ENCODE measurements at places on chromosomes 4 and X.

DNA sequence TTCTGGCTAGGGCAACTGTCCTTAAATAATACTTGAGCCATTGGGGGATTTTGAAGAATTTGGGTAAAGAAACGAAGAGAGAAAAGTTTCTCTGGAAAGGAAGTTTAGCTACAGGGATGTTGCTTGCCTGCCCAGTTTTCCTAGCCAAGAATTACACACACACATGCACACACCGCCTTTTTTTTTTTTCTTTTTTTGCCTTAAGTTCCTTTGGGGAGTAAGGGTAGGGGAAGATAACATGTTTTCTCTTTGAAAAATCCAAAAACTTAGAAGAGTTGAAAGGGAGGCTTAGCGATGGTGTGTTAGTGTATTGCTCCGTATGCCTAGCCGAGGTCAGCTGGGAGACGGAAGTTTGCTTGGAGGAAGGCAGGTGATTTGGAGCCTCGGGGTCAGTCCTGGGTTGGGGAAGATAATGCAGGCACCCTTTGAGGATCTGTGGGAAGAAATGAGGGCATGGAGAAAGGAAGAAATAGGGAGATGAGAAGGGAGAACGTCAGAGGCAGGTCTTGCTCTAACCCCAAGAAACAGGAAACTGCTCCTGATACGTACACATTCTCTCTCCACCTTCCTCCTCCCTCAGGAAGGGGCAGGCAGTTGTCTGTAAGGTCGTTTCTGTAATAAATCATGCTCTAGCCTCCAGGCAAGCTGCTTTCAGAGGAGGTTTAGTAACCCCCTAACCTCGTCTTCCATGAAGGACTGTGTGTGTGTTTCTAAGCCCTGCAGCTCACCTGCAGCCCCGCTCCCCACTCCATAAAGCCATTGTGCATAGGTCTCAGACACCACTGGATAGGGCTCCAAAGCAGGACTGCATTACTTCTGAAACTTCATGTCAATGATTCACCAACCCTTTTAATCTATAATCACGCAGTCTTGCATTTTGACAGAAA, 10.5 kb downstream of the KLF3 start:
- H3K27ac ChIP-seq = peak overlapping the region; percentile 87
- peaks cover 66% of the 10 kb centered on the region for H3K4me1 ChIP-seq
- no peaks in the 10 kb centered on the region for H3K27me3 ChIP-seq
- peak overlapping the region; percentile 36 for H3K4me3 ChIP-seq
- no peak for DNase-seq

DNA sequence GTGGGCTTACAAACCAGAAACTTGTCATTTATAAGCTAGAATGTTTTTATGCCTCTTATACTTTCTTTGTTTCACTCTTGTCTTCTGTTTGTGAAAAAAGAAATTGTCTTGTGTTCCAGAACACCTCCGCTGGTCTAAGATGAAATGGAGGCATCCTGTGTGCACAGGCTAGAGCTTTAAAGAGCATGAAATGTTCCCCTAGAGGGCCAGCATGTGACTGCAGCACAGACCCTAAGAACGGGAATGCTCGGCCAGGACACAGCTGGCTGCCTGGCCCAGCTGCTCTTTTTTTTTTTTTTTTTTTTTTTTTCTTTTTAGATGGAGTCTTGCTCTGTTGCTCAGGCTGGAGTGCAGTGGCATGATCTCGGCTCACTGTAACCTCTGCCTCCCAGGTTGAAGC, 33.6 kb downstream of the SETD7 start:
- no peaks in the 10 kb centered on the region for H3K4me1 ChIP-seq
- H3K27me3 ChIP-seq = no peaks in the 10 kb centered on the region
- DNase-seq = no peak

DNA sequence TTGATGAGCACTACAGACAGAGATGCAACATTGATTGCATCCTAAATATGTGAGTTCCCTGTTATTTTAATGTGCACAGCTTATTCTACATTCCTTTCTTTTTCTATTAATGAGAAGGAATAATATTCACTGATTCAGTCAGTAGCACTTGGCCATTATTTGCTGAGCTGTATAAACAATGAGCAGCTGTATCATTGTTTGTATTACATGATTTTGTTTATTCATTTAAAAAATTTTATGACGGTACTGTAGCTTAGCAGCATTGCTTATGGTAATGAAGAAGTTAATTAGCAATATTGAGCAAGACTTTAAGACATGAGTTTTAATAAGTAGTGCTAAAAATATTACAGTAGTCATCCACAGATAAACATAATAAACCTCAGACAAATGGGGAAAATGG, 582.0 kb downstream of the ADGRL3 start:
- DNase-seq = no peak
- no peak overlapping the region for H3K4me3 ChIP-seq

DNA sequence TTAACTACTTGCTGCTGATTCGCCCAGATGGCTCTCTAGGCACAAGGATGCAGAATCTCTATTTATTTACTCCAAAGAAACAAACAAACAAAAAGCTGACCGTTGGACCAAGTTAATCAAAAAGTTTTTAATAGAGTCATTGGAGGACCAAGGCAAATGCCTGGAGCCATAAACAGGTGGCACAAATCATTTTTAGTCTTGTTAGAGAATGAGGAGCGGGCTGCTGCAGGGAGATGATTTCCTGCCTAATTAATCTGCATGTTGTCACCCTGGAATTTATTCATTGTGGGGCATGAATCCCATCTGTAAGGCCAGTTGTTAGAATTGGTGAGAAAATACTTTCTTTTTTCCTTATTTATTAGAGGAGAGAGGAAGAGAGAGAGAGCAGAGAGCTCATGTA, 147.4 kb upstream of the GATB start:
- H3K36me3 ChIP-seq = peaks cover 4% of the 10 kb centered on the region
- no peak overlapping the region for H3K4me3 ChIP-seq
- H3K4me1 ChIP-seq = peaks cover 45% of the 10 kb centered on the region
- no peak for DNase-seq

- DNase-seq = no peak
- no peaks in the 10 kb centered on the region for H3K36me3 ChIP-seq
- H3K27me3 ChIP-seq = no peaks in the 10 kb centered on the region
These were observed 118.0 kb upstream of the EDNRA start for GRCh38 chr4:147362938-147363337.

DNA sequence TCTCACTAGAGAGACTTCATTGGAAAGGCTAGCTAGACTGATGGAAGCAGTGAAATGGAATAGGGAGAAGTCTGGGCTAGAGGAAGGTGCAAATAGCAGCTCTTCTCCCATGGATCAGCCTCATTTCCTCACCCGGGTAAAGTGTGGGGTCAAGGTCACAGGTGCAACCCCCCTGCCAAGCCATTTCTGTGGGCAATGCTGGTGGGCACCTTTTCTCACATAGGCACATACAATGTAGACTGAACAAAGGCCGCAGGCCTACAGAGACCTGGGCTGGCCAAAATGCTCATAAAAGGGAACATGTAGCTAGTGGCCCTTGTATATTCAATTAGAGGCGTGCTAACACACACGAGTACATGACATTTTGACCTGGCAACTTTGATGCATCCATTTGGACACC, 71.5 kb upstream of the EFNB1 start:
- H3K27ac ChIP-seq = no peak overlapping the region
- no peak for DNase-seq
- H3K36me3 ChIP-seq = no peaks in the 10 kb centered on the region
- no peak overlapping the region for H3K4me3 ChIP-seq
- H3K4me1 ChIP-seq = no peaks in the 10 kb centered on the region

- peaks cover 21% of the 10 kb centered on the region for H3K36me3 ChIP-seq
- peaks cover 4% of the 10 kb centered on the region for H3K27me3 ChIP-seq
- no peak overlapping the region for H3K27ac ChIP-seq
- no peak overlapping the region for H3K4me3 ChIP-seq
These were observed 5.3 kb downstream of the YIPF7 start for GRCh38 chr4:44646151-44646550.

DNA sequence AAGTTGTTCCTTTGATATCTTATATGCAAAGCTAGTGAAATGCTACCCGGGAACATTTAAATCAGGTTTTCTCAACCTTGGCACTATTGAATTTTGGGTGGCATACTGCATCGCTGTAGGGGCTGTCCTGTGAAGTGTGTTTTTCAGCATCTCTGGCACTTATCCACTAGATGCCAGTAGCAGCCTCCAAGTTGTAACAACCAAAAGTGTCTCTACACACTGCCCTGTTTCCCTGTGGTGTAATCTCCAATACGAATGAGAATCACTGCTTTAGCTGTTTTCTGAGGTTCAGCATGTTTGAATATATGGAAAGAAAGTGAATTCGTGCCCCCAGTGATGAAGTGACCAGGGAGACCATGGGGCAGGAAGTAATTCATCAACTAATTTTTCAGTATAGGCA, 551.6 kb upstream of the PRKX start:
- no peak for DNase-seq
- no peaks in the 10 kb centered on the region for H3K27me3 ChIP-seq
- no peak overlapping the region for H3K27ac ChIP-seq
- no peaks in the 10 kb centered on the region for H3K36me3 ChIP-seq

DNA sequence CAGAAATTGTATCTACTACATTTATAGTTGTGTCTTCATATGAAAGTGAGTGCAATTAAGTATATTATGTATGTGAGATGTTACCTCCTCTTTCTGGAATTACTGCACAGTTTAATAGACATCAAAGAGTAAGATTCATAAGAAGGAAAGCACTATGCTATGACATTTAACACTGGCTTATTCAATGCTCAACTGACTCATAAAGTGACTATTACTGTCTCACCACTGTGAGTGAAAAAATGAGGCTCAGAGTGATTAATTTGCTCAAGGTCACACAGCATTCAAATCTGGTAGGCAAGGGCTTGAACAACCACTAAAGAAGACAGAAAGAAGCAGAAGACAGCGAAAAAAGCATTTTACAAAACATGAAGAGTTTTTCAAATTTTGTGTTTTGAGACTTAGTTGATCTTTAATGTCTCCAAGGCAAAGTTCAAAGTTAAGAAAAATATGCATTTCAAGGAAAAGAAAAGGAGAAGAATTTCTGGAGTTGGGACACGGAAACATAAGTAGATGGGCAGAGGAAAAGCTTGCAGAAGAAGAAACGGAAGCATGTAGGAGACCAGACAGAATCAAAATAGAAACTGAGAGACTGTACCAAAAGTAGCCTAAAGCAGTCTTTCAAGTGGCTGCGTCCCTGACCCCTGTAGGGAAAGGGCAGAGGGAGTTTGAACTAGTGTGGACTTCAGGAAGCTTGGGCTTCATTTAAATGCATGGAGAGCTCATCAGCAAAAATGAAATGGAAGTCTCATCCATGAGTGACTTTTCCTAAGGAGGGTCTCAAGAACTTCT, 66.3 kb downstream of the KCNIP4 start:
- H3K27me3 ChIP-seq = no peaks in the 10 kb centered on the region
- no peaks in the 10 kb centered on the region for H3K36me3 ChIP-seq
- H3K27ac ChIP-seq = no peak overlapping the region
- no peak for DNase-seq
- no peak overlapping the region for H3K4me3 ChIP-seq

DNA sequence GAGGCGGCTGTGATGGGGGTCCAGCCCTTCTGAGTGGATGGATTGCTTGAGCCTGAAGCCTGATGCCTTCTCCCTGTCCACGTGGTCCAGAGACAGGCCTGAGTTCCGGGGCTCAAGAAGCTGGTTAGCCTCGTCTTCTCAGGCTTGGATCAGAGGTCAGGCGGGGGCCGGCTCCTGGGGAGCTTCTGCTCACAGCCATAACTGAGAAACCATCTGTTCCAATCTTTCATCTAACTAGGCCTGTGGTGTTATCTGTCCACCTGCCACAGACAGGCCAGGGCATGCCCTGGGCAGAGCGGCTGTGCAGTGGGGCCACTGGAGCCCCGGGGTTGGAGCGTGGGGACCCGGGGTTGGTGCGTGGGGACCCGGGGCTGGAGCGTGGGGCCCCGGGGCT, 63.1 kb downstream of the SORCS2 start:
- no peak for DNase-seq
- H3K4me1 ChIP-seq = 0 out of 2 replicates have a peak, but pooled peaks cover 4% of the 10 kb centered on the region
- H3K36me3 ChIP-seq = peaks cover 3% of the 10 kb centered on the region

DNA sequence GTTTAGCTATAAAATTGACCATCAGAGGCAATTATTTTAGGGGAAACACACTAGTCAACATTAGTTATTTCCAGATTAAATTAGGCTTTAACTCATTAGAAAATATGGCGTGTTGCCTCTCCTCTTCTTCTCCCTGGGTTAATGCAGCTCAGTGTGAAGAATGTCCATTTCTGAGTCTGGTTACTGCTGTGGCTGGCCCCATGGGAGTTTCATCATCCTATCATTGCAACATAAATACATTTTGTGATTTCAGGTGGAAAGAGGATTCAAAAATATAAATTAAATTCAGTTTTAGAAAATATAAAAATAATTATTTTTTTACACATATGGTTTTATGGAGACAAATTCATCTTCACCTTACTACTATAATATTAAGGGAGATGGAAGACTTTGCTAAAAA, 288.5 kb upstream of the ARSJ start:
- H3K27me3 ChIP-seq = no peaks in the 10 kb centered on the region
- no peak overlapping the region for H3K4me3 ChIP-seq
- H3K4me1 ChIP-seq = no peaks in the 10 kb centered on the region
- H3K27ac ChIP-seq = no peak overlapping the region

GRCh38 chr4:129095811-129096454, at the start of gene C4orf33:
C4orf33 (plus strand) TSS chr4:129096152; CDS start chr4:129102611, 6,459 bp downstream.
- H3K4me3 ChIP-seq = peak within 1 kb of the TSS; percentile 96
- H3K27ac ChIP-seq = peak within 1 kb of the TSS; percentile 94
- peak; percentile 66 for DNase-seq
- no peaks in the 10 kb centered on the region for H3K27me3 ChIP-seq
- peaks cover 10% of the 10 kb centered on the region for H3K4me1 ChIP-seq

DNA sequence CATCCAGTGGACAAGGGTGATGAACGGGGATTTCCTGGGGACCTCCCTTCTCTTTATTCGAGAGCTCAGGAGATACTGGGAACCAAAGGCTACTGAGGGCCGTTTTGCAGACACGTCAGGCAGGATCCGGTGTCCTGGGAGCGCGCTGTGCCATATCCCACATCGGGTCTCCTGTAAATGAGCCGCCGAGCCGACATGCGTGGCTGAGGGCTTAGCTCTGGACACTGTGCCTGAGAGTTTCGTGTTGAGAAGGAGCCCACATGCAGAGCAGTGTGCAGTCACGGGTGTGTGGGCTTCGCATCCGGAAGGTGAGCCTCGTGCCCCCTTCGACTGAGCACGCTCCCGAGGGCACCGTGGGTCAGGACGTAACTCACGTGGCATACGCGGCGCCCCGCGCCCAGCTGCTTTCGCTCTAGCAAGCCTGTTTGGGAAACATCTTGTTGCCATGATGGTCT, 28.5 kb upstream of the HGFAC start:
- peaks cover 8% of the 10 kb centered on the region for H3K4me1 ChIP-seq
- H3K36me3 ChIP-seq = no peaks in the 10 kb centered on the region
- peak overlapping the region; percentile 8 for H3K27ac ChIP-seq
- no peaks in the 10 kb centered on the region for H3K27me3 ChIP-seq

DNA sequence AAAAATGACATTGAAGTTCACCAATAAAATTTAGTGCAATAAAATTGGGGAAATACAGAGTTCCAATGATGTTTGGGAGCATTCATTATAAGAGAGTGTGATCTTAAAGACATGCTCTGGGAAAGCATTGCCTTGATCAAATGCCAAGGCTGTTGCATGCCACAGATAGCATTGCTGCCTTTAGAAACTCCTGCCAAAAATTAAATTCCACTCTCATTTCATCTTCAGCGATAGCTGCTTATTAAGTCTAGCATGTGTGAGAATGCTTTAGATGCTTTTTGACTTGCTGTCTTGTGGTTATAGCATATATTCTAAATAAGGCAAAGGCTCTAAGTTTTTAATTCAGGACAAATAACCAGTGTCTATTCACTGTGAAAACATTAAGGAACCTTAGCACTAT, 49.3 kb downstream of the NPNT start:
- H3K36me3 ChIP-seq = peaks cover 7% of the 10 kb centered on the region
- no peak overlapping the region for H3K27ac ChIP-seq
- DNase-seq = no peak
- no peaks in the 10 kb centered on the region for H3K27me3 ChIP-seq

Data from WTC11 (cell line).